ENCODE measurements at places on chromosomes 12 and 14.

GRCh38 chr12:74584483-74585062, 46.9 kb downstream of the ATXN7L3B start:
- no peak for DNase-seq

GRCh38 chr12:48686615-48687334, 4.7 kb upstream of the KANSL2 start:
- DNase-seq, result no peak

DNA sequence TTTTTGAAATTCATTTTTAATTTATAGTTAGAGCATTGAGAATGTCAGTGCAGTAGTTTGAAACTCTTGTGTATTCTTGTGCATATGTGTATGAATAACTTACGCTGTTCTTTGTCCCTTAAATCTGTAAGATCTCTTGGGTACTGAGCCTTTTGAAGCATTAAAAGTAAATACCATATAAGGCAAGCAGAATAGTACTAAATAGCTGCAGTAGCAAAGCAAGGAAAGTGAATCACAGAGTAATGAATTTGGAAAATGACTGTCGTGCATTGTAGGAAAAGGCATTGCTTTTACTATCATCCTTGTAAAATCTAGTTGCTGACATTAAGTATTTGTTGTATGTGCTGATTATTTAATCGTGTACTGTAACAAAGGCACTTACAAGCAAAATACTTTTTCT, 12.1 kb downstream of the CNOT2 start:
- no peak for DNase-seq

DNA sequence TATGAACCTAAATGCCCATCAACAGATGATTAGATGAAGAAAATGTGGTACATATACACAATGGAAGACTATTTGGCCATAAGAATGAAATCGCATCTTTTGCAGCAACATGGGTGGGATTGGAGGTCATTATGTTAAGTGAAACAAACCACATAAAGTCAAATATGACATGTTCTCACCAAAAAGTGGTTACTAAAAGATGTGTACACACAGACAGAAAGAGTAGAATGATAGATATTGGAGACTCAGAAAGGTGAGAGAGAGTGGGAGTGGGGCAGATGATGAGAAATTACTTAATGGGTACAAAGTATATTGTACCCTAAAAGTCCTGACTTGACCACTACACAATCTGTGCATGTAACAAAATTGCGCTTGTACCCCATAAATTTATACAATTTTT, 19.6 kb downstream of the VWF start:
- DNase-seq, result no peak

GRCh38 chr12:46562625-46563225, 190.2 kb upstream of the SLC38A2 start:
- DNase-seq, result no peak

- no peak for DNase-seq
Observed at GRCh38 chr12:78240827-78241226, 410.1 kb downstream of the NAV3 start.

DNA sequence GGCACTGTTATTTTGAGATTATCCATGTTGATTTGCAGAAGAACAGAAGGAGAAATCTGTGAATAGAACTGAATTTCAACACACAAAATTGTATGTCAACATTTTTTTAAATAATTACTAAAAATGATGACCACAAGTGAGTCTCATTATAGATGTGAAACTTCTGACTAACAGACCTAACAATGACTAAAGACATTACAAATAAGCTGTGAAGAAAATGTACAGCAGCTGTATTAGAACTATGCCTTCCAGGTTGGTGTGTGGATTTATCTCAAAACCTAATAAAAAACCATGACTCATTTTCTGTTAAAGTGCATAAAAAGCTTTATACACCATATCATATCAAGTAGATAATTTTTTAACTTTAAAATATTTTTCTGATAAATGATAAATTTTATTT, 22.5 kb upstream of the FOXG1 start:
- no peak for DNase-seq

DNA sequence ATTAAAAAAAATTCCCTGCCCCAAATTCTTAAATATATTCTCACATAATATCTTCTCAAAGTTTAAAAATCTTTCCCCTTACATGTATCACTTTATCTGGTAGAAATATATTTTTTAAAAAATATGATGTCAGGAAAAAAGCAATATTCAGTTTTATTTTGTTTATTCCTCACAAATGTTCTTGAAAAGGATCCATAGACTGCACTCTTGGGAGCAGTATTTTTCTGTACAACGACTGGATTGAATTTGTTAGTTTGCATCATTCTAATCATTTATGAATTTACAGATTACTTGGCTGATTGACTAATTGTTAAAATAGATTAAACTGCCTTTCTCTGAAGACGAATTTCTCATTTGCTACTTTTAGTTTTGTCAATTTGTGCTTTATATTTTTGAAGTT, 468.1 kb upstream of the NOVA1 start:
- DNase-seq, result no peak

DNA sequence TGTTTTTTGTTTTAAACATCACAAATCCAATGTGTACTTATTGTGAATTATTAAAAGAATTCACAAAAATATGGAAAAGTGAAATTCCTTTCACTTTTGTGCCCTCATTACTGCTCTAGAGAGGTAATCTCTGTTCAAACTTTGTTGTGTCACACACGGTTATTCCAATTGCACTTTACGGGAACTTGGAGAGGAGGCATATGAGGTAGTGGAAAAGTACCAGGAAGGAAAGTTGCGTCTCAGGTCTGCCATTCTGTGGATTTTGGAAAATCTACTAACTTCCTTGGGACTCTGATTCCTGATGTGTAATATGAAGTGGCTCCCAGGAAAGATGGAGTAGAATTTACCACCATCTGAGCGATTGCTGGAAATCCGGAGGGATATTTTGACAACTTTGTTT, 90.9 kb upstream of the DCN start:
- no peak for DNase-seq

DNA sequence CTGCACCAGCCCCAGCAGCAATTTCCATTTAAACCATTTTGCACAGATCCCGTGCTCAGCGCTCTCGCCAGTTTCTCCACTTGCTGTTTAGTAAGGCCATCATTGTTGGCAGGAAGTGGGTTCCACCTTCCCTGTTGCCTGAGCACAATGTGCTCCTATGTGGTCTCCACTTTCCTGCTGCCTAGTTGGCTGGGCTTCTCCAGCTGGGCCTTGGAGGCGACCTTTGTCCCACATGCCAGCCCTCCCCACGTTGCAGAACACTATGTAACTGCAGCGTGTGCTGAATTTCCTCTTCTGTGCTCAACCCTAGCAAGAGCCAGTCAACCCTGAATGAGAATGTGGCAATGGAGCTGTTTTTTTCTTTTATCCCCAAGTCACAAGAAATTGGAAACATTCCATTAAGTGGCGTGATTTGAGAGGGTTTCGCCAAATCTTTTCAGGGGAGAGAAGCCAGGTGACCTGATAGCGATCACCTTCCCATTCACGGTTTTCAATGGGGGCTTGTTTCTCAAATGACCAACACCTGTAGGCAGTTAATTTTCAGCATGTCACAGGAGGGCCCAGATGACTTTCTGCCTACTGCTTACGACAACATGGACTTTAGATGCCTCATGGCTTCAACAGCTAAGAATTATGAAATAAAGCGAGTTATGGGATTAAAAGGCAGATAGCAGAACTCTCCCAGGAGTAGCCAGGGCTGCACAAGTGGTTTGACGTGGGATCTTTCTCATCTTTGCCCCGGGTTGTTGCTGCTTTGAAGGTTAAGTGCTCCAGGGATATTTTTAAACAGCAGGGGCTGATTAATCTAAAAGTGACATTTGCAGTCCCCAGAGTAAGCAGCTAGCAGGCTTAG, at the start of gene ACACB:
TSS of gene ACACB (plus strand) at position 830 of the 853 bp plus-strand sequence. CDS start 22,819 bp downstream, outside the sequence.
- DNase-seq, result no peak

DNA sequence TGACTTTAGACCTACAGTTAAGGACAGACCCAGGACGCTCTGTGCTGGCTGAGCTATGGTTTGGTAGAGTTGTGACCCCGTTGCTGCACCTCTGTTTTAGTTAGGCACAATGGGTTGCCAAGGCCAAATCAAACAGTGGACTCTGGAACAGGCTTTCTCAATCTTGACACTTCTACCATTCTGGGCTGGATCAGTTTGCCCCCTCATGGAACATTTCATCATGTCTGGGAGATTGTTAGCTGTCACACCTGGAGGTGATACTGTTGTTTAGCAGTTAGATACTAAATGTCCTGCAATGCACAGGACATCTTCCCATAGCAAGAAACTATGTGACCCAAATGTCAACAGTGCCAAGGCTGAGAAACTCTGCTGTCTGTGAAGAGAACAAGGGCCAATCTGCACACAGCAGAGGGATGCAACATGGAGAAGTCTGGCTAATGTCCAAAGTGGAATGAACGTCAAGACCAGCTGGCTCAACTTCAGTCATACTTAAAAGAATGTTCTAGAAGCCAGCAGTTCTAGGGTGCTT, 65.6 kb upstream of the DICER1 start:
- no peak for DNase-seq

DNA sequence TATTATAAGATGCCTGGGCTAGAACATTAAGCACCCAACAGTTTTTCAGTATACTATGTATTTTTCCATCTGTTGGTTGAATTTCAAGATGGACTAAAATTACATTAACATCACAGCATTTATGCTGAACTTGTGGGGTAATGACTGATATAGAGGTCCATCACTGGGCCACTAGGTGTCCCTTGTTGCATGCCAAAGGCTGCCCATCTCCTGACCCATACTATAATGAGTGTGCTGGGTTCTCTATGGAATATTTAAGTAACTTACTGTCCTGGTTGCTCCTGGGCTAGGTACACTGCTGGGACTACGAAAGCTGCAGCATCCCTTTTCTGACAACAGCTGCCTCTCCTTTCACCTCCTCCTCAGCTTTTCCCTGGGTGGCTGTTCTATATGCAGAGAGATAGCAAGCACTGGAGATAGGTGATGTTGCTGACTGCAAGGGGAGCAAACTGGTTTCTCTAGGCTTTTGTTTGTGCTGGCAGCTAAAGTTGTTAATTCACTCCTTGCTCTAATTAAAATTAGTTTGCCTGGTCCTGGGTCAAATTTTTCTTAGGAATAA, 138.6 kb upstream of the TRHDE start:
- DNase-seq, result no peak

Data from stimulated activated CD8-positive, alpha-beta memory T cell treated with anti-CD3 and anti-CD28 coated beads, Interleukin-4, amount 100 ng/mL, for 1 hour (primary cell).